ENCODE measurements at places on chromosomes 3 and 15.

DNA sequence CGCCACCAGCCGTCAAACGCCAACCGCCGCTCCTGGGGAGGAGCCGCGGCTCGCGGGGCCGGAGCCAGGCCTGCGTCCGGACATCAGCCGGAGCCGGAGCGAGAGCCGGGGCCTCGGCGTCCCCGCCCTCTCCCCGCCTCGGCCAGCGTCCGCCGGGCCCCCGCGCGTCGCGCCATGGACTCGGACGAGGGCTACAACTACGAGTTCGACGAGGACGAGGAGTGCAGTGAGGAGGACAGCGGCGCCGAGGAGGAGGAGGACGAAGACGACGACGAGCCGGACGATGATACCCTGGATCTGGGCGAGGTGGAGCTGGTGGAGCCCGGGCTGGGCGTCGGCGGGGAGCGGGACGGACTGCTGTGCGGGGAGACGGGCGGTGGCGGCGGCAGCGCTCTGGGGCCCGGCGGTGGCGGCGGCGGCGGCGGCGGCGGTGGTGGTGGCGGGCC, 359 bp downstream of the ARIH1 start:
- no peak for DNase-seq

GRCh38 chr15:80906159-80906766, 83.4 kb downstream of the MESD start:
- peak; percentile 42 for DNase-seq

DNA sequence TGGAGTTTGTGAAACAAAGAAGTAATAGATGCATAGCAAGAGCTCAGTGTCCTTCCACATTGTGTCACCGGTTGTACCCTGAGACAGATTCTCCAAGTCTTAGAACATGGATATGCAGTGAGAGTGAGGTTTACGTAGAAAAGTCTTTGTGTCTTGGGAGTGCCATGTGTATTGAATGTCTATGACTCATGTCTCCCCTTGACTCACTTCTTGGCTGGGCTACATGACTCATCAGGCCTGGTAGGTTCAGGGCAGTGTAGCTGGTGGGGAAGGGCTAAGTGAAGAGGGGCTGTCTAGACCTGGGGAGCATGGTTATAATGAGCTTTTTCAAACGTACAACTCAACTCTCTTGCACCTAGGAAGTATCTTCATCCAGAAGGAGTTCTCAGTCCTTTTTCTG, 167.4 kb downstream of the GAP43 start:
- no peak for DNase-seq

- no peak for DNase-seq
These were observed 224.5 kb downstream of the ZNF385D start for GRCh38 chr3:21526461-21526860.

GRCh38 chr3:157247391-157247790, 87.4 kb upstream of the CCNL1 start:
- DNase-seq = no peak

Measured in NCI-H1694 treated with DMSO at 0.1 percent for 48 hours (cell line).